ENCODE measurements at places on chromosomes 16 and 17.

GRCh38 chr17:28346746-28347246, 10.5 kb downstream of the POLDIP2 start:
- no peak for DNase-seq

- DNase-seq, result no peak
Measured at GRCh38 chr16:31063495-31063842, 10.6 kb downstream of the ZNF668 start.

GRCh38 chr16:2194852-2195321, 1.5 kb downstream of the CASKIN1 start:
- DNase-seq, result no peak

DNA sequence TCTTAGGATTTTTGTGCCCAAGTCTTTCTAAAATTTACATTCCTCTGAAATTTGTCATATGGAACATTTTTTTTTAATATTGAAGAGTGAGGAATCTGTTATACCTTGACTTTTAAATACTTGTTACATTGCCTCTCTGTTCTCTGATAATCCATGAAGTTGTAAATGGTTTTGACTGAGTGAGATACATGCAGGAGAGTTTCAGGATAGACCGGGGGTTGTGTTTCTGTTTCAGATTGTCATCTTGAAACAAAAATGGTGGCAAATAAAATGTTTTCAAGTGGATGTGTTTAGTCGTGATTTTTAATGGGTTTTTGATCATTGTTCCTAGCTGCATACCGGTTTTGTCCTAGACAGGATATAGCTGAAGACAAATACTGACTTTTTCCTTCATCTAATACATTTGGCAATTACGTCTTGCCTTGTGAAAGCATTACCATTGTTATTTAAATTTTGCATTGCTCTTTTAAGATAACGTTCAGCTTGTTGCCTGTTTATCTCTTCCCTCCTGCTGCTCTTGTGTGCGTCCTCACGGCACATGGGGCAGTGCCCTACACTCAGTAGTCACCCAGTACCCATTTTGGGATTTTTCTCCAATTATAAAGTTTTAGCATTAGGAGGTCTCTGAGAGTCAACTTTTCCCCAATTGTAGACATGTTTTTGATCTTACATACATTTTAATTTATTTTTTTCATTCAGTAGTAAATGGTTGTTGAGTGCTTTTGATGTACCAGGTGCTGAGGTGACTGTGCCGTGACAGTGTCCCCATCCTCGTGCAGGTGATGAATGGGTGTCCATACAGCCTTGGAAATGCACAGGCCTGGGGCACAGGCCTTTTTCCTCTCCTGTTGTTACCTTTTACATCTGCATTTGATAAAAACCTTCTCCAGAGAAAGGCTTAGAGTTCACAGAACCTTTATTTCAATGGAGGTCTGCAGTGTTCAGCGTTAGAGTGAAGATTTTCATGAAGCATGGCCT, 169.9 kb downstream of the MSI2 start:
- DNase-seq, result no peak

DNA sequence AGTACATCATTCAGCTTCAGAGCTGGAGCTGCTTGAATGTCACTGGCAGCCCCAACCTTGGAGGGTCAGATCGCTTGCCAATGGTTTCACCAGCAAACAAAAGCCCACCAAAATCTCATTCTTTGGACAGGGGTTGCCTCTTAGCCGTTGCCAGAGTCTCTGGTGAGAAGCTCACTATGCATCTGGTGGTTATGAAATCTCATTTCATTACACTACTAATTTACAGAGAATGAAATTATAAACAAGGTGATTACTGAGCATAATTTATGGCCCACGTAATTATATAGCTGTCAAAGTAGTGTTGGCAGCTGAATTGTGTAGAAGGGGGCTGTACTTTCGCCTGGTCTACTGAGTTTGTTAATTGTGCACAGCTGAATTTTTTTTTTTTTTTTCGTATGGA, 688.9 kb upstream of the KIF2B start:
- DNase-seq, result no peak

GRCh38 chr17:81090361-81091136, 55.6 kb downstream of the BAIAP2 start:
- no peak for DNase-seq

- no peak for DNase-seq
Measured at GRCh38 chr16:53453928-53454327, 19.7 kb downstream of the RBL2 start.

GRCh38 chr17:7548585-7549400, at the start of gene TNFSF12:
Gene TNFSF12, plus strand, starts transcription at chr17:7549058. Its CDS starts 96 bp downstream, at chr17:7549154.
- DNase-seq, result peak; percentile 38

- DNase-seq, result no peak
Measured at GRCh38 chr17:78668847-78669246, 91.7 kb upstream of the DNAH17 start.
